ENCODE measurements at places on chromosomes 1 and 21. TPM values are rescaled to one million over a fixed set of nuclear protein-coding genes. Genes with fewer than 3 reads are reported as not detected.

GRCh38 chr1:206812471-206812870 is 40.2 kb upstream of the IL10 start:
- DNase-seq: peak; percentile 73

GRCh38 chr1:184836141-184836540 is 81.5 kb upstream of the EDEM3 start:
- DNase-seq: no peak

GRCh38 chr1:117339866-117340700 is 27.2 kb upstream of the MAN1A2 start:
- DNase-seq: peak; percentile 30

The CASQ1 gene
- total RNA-seq: not detected

- peak; percentile 62 for DNase-seq
These were observed 149.5 kb upstream of the B3GALT2 start for GRCh38 chr1:193335806-193336428.

- no peak for DNase-seq
These were observed 55.4 kb upstream of the LMO4 start for GRCh38 chr1:87273291-87273690.

The LCE1C gene
- not detected for total RNA-seq

The CNKSR1 gene
- 0.12 TPM for total RNA-seq

- peak; percentile 19 for DNase-seq
These were observed 26.6 kb downstream of the ZBTB18 start for GRCh38 chr1:244077473-244078220.

GRCh38 chr1:241131636-241132194 is 225.3 kb downstream of the RGS7 start:
- DNase-seq: no peak

GRCh38 chr21:46066591-46067331 is 31.2 kb upstream of the COL6A2 start:
- DNase-seq: no peak

The SLC44A3 gene
- total RNA-seq: 1.1 TPM

The ANGPTL3 gene
- total RNA-seq: not detected

- peak; percentile 65 for DNase-seq
These were observed 139.4 kb downstream of the EDEM3 start for GRCh38 chr1:184615301-184615700.

- no peak for DNase-seq
These were observed 171.7 kb downstream of the HUNK start for GRCh38 chr21:32044205-32045180.

DNA sequence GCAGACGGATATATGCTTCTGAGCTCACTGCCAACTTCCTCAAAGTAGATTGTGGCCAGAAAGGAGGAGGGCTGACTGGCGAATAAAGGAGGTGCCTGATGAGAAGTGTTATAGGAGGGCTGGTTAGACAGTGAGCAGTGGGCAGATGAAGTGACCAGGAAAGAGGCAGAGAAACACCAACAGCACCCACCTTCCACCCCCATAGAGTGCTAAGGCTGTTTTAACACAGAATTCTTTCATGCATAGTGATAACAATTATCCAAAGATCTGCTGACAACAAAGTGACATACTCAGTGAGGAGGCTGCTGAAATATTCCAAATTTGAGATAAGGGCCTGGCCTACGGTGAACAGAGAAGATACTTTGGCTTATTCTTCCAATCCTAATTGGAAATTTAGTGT is 21.2 kb upstream of the MTR start:
- DNase-seq: no peak

GRCh38 chr1:168218658-168219057 is 7.1 kb upstream of the SFT2D2 start:
- DNase-seq: no peak

- no peak for DNase-seq
These were observed at the start of gene CLEC20A for GRCh38 chr1:178496410-178497135. TSS of gene CLEC20A (minus strand) at chr1:178496964. CDS start at chr1:178496939, 25 bp downstream.

- DNase-seq: no peak
These were observed 175.4 kb downstream of the ZBTB18 start for GRCh38 chr1:244226435-244226834.

The KRTAP12-2 gene
- total RNA-seq: not detected

The PKP1 gene
- not detected for total RNA-seq

The TMEM125 gene
- total RNA-seq: not detected

DNA sequence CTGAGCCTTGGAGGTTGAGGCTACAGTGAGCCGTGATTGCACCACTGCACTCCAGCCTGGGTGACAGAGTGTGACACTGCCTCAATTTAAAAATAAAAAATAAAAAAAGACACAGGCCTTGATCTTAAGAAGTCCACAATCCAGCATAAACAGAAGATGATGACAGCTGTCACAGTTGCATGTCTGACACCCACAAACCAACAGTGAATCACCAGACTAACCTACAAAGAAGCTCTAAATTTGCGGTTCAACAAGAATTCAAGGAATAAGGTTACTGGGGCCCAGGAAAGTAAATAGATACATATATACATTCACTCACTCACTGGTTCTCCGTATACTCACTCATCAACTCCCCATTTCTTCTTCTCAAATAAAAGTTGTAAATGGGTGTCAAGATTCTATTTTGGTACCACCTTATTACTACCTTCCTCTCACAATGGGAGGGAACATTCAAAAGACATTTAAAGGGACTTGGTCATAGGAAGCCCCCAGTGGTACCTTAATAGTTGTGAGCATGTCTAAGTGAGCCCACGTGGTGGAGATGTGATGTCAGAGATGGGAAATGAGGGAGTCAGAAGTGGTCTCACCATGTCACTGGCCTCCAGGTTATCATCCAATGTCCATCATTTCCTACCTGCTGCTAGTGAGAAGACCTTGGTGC is 66.9 kb upstream of the PRDX6 start:
- peak; percentile 88 for DNase-seq

DNA sequence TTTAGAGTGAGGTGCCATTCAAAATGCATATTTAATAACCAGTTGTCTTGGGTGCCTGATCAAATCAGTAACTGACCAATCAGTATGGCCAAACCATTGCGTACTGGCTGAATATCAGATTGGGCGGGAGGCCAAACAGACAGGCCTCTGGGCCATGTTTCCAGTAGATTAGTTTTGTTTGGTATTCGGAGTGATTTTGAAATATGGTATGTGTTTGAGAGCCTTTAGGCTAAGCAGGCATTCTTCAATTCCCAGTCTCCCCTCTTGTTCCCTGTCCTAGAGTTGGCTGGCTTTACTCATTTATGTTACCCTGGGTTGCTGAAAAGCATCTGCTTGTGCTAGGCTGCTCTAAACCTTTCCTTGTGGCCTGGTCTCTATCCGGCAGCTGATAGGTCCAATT is 80.1 kb downstream of the BACH1 start:
- DNase-seq: peak; percentile 47

DNA sequence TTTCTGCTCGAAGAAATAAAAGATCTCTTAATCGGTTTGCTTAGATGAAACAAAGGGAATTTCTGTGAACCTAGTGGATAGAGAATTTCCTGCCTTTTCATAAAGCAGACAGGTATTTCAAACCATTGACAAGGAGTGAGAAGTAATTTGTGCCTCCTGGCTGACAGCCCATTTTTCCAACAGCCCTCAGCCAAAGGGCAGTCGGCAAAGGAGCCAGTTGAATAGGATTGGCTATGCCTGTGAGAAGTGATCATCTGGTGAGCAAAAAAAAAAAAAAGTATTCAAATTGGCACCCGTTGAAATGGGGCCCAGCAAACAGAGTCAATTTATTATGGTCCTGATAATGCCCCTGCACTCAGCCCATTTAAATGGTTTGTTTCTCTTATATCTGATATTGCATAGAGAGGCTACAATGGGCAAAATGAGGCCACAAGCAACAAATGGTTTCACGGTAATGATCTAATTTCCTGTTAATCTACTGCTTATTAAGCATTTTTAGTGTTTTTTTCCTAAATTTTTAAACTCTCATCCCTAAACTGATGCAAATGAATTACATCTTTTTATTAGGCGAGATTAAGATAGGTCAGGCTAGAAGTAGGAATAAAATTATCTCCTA is 477.5 kb downstream of the NUF2 start:
- no peak for DNase-seq

GRCh38 chr1:65606426-65606825 is 186.0 kb downstream of the LEPR start:
- no peak for DNase-seq

- DNase-seq: peak; percentile 79
These were observed 97.6 kb downstream of the NAV1 start for GRCh38 chr1:201636510-201636971.

DNA sequence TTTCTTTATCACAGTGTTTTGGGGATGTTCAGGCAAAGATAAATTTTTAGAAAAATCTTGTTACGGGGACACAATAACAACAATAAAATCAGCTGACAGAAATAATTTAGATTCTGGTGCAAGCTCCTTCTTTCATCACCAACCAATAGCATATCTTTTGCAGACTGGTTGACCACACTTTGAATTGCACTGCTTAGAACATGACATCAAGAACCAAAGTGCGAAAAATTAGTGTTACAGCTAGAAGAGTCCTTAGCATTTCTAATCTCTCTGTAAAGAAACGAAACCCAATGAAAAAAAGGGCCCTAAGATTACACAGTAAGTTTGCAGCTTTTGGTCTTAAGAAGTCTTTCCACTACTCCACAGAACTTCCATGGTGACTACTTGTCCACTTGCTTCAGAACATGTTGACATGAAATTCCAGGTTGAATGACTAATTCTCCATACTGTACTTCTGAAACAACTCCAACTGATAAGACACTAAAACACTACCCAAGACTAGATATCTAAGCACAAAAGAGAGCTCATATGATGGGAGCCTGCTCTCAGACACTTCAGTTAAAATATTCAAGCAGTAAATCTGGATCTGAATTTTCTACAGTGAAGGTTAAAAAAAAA is 31.3 kb downstream of the XKR8 start:
- no peak for DNase-seq

DNA sequence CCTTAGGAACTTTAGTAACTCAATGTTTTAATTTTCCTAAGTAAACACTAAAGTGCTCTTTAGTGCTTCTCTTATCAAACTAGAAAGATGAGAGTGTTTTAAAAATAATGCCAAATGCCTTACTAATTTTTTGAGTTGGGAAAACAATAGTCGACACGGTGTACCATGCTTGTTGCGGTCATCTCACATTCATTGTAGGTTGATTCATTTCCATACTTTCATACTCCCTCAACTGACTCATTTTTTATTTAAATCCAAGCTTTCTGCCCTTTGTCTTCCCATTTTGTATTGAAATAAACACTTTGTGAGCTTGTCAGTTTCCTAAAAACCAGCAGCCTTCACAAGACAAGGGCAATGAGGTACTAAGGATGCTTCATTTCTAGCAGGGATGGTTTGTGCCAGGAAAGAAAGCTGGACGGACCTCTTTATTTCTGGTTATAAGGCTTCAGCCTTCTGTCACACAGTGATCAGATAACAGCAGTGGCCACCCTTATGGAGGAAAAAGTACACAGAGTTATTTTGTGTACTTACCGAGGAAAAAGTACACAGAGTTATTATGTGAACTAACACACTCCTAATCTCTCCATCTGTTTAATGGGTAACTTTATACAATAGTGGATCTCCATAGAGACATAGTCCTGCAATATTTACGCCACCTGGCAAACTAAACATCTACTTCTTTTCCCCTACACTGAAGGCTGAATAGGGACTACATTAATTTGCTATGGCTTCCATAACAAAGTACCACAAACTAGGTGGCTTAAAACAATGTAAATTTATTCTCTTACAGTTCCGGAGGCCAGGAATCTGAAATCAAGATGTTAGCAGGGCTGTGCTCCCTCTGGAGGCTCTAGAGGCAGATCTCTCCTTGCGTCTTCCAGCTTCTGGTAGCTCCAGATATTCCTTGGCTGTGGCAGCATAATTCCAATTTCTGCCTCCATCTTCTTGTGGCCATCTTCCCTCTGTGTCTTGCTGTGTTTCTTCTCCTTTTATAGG is 13.0 kb upstream of the CCDC190 start:
- DNase-seq: peak; percentile 40

DNA sequence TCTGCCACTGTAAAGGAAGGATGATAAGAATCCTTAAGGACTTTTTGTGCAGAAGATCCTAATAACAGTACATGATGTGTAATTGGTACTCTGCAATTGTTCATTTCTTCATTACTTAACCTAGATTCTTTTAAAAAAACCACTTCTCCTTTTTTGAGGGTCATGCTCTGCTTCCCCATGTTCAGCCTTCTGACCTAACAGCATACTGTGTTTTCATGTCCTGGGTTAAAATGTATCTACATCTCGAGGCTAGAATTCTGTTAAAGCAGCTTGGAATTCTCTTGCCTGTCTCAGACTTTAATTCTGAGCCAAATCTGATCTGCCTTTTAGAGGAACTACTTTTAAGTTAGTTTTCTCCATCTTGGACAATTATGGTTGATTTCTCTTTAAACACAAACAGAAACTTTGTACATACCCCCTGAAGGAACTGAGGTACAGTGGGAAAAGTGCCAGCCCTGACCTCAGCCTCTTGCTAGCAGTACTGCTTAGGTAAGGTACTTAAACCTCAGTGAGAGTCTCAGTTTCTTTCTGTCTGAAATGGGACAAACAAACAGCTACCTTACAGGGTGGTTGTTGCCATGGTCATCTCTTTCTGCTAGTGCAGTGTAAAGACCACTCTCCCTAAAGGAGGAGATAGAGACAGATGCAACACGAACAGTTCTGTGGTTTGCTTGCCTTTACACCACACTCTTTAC is 103.2 kb upstream of the DYNLT5 start:
- DNase-seq: no peak

- DNase-seq: no peak
These were observed 3.0 kb downstream of the F11R start for GRCh38 chr1:161017756-161018630.

The GRHL3 gene
- total RNA-seq: not detected

The PM20D1 gene
- total RNA-seq: not detected

The IL20 gene
- total RNA-seq: not detected

GRCh38 chr1:7554385-7555235 is 216.5 kb upstream of the VAMP3 start:
- peak; percentile 24 for DNase-seq

GRCh38 chr1:108815566-108815965 is 41.3 kb downstream of the AKNAD1 start:
- no peak for DNase-seq

The GSTM1 gene
- total RNA-seq: not detected

GRCh38 chr1:117836069-117836468 is 93.4 kb downstream of the GDAP2 start:
- peak; percentile 18 for DNase-seq

DNA sequence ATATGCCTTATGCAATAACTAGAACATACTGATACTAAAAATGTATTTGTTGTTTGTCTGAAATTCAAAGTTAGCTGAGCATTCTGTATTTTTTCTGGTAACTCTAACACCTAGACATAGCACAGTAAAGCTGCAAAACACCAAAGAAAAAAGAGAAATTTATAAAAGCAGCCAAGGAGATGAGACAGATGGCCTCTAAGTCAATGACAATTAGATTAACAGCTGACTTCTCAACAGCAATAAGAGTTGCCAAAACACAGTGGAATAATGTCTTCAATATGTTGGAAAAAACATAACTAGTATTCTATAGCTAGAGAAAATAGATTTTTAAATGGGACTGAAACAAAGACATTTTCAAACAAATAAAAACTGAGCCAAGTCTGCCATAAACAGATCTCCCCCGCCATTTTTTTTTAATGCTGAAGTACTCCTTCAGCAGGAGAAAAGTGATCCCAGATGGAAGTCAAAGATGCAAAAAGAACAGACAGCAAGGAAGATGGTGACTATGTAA is 81.3 kb downstream of the SYF2 start:
- DNase-seq: no peak

- no peak for DNase-seq
These were observed 365.5 kb upstream of the RUNX1 start for GRCh38 chr21:35414507-35415139.

GRCh38 chr1:232662910-232663309 is 33.0 kb upstream of the SIPA1L2 start:
- DNase-seq: peak; percentile 41

All from RPMI7951 (cell line).